ENCODE measurements at places on chromosomes 5 and 9. TPM values are rescaled to one million over a fixed set of nuclear protein-coding genes. Genes with fewer than 3 reads are reported as not detected.

DNA sequence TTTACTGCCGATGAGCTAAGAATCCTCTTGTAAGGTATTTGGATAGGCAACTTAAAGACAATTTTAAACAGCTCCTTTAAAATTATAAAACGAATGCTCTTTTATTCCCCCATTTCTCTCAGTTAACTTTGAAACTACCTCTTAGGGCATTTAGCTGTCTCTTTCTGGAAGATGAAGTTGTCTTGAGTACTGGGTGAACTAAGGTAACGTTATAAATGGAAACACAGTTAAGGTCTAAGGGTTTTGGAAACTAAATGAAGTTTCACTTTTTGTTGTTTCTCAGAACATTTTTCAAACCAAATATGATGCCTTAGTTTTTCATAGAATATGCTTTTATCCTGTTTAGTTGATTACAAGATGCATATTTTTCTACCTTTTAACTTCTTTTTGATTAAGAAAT, 6.8 kb downstream of the UBE2R2 start:
- no peak for DNase-seq

GRCh38 chr9:33686942-33687341, 108.4 kb upstream of the PRSS3 start:
- no peak for DNase-seq

DNA sequence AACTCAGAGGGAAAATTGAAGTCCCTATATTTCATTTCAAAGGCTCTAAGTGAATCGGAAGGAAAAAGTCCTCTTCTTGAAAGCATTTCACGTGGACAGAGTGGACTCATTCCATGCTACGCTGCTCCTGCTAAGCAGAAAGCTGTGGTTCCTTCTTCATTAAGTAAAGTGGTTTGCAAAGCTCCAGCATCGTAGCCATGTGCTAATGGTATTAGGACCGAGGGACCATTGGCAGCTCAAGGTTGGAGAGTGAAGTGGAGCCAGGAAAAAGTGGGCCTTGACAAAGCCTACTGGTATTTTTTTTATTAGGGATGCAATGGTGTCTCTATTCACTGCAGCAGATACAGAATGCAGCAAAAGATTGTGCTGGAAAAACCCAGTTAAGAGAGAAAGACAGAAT, 16.4 kb upstream of the SEMA4D start:
- DNase-seq, result no peak

DNA sequence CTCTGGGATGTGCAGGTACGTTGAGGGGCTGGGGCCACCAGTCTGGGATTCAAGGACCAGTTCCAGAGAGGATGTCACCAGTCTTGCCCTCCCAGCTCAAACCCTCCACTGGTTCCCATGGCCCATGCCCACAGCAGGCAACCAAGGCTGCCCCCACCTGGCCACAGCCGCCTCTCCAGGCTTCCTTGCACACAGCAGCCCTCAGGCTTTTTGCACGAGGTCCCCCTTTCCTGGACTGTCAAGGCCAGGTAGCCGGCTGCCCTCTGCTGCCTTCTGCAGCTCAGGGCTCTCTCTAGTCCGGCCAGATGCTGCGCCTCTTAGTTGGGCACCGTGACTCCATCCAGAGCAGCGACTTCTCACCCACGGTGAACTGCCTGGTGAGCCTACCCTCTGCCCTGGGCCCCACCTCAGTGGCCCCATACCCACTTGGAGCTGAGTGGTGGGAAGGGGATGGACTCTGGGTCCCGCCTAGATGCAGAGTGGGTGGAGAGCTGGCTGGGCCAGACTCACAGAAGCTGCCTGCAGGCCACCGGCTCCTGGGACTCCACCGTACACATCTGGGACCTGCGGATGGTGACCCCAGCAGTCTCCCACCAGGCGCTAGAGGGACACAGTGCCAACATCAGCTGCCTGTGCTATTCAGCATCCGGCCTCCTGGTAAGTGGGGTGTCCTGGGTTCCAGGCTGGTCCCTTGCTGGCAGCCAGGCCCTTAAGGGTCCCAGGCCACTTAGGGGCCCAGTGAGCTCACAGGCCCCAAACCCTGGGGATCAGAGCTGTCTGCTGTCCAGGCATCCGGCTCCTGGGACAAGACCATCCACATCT, 2.9 kb downstream of the WDR38 start:
- no peak for DNase-seq

DNA sequence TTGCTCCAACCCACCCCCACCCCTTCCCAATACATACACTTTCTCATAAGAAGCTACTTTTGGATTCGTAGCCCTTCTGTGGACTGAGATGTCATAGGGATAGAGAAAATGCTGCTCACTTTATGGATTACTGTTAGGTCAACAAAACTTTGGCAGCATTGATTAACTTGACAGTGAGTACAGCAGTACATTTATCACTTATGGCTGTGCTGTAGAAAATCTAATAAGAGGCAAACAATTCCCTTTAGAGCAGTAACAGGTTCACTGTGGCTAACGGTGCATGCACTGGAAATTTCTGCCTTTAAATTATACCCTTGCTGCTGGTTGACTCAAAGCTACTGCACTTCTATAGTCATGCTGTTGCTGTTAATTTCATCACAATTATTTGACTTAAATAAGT, 59.2 kb downstream of the PPIC start:
- DNase-seq, result no peak

DNA sequence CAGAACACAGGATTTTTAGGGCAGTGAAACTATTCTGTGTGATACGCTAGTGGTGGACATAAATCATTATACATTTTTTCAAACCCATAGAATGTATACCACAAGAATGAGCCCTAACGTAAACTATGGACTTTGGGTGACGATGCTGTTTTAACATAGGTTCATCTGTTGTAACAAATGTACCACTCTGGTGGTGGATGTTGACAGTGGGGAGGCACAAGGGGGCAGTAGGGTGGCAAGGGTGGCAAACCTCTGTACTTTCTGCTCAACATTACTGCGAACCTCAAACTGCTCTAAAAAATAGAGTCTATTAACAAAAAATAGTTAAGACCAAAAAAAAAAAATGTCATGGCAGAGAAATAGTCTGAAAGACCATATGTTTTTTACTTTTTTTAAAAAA, 9.1 kb upstream of the MVB12B start:
- DNase-seq, result no peak

PRLR gene
- 0.64 TPM for total RNA-seq

Measured in neural crest cell (in vitro differentiated cells).